ENCODE measurements at places on chromosomes 3 and 15. TPM values are rescaled to one million over a fixed set of nuclear protein-coding genes. Genes with fewer than 3 reads are reported as not detected.

Gene ISLR
- 120 TPM for total RNA-seq

DNA sequence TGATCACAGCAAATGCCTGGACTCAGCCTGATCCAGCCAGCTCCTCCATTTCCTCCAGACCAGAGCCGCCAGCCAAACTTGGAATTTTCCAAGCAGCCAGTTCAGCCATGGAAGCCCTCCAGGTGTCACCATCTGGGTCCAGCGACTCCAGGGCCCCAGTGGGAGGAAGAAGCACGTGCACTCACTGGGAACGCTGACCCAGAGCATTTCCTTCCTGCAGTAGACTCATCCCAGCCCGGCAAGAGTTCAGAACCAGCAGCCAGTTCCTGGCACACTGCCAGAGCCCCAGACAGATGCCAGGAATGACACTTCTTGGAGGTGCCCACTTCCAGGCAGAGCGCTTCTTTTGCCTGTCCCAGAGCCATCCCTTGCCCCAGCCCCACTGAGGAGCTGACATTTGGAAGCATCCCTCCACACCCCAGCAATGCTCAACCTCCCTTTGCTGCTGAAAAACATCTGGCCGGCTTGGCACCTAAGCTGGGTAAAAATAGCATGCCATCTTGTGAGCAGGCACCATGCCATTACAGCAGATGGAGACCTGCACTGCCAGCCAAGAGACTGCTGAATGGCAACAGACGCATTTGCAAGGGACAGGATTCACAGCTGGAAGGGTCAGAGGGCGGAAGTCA is 460.3 kb upstream of the PROK2 start:
- DNase-seq, result no peak

DNA sequence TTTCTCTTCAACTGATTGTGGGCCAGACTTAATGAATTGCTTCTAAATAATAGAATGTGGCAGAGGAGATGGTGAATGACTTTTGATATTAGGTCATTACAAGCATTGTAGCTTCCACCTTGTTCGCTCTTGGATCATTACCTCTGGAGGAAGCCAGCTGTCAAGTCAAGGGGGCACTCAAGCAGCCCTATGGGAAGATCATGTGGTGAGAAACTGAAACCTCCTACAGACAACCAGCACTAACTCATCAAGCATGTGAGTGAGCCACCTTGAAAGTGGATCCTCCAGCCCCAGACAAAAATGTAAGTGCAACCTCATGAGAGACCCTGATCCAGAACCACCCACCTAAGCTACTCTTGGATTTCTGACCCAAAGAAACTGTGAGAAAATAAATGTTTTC is 109.8 kb upstream of the TBC1D5 start:
- no peak for DNase-seq

DNA sequence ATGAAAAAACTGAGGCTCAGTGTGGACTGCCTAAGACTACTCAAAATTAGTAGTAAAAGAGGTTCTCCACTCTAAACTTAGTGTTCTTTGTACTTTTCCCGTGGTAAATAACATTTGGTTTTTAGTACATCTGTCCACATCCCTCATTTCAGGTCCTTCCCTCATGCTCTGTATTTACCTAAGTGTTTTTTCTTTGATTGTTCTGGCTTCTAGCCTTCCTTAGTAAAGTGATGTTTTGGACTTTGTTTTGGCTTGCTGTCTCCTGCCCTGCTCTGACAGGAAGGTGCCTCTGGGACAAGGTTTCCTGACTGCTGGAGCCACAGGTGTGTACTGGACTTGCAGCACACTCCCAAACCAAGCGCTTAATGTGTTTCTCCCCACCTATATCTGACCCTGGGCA is 29.9 kb upstream of the ALDH1A2 start:
- DNase-seq, result no peak

- peak; percentile 68 for DNase-seq
Observed at GRCh38 chr3:182259579-182259978, 533.7 kb upstream of the ATP11B start.

- no peak for DNase-seq
Observed at GRCh38 chr15:57019496-57020160, 101.2 kb downstream of the TCF12 start.

GRCh38 chr3:172591876-172592771 is 68.9 kb upstream of the TNFSF10 start:
- no peak for DNase-seq

DNA sequence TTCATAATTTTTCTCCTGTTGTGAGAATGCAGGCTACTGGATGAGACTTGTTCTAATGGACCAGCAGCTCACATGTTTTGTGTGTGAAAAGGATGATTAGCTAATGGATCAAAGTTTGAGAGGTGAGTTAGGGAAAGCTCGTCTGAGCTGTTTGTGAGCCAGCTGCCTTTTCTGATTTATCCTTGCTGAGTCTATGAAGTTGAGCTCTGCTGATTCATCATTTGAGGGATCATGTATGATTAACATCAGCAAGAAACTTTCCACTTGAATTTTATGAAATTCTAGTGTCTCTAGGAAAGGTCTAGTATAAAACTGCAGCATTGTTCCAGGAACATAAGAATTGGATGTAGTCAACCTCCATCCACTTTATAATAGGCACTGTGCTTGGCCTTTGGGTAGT is 698.7 kb downstream of the NTRK3 start:
- DNase-seq, result no peak

GRCh38 chr3:145952536-145952935 is 208.4 kb downstream of the PLOD2 start:
- no peak for DNase-seq

Gene C2CD4A
- not detected for total RNA-seq

Gene AP3B2
- 2.4 TPM for total RNA-seq

Gene HYAL1
- 19.4 TPM for total RNA-seq

Gene GOLGA8S
- total RNA-seq, result 1.5 TPM

Gene NDUFB5
- total RNA-seq, result 61.8 TPM

DNA sequence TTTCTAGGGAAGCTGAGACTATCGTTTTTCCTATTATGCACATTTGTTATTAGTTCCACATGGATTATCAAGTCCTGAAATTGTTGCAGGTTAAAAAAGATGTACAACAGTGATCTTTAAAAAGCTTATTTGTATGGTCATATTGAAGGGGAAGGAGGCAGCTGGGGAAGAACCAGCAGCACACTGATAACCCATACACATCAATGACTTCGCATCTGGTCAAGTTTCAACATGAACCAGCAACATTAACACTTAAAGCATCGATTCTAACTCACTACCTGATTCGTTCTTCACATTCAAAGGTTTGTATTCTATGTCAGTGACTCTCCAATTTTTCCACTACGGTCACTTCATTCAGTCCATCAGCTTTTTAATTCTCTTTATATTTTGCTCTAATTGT is 56.4 kb downstream of the NCEH1 start:
- no peak for DNase-seq

Gene SOX2
- 12.4 TPM for total RNA-seq

GRCh38 chr3:37502621-37503020 is 328.2 kb upstream of the LRRFIP2 start:
- DNase-seq, result no peak

Gene SLC2A2
- total RNA-seq, result not detected

DNA sequence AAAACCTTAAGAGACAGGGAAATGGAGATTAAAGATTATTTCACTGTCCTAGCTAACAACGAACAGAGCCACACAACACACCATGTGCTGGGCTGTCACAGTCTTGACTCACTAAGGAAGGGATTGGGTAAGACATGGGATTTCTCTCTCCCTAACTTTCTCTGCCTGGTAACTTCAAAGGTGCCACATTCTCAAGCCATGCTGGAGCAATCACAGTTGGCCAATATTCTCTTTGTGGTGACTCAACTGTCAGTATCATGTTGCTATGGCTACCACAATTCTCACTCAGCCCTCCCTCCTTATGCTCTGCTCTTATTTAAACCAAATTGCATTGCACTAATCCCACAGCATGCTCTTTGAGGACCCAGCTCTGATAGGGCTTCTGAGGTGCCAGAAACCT is 74.0 kb downstream of the OXNAD1 start:
- no peak for DNase-seq

Gene OR5K2
- total RNA-seq, result not detected

DNA sequence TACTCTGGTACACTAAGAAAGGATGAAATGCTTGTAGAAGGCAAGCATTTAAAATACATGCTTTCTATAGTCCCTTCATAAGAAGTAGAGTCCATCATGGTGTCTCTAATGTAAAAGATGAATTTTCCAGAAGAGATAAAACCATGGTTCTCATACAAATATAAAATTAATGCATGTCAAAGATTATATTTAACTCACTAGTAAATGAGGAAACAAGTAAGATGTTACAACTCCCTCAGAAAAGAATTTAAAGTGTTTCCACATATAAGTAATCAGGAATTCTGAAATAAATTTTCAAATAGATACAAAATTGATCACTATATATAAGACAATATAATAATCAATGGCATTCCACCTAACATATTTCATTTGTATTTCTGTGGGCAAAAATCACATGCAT is 570.3 kb upstream of the CCDC54 start:
- DNase-seq, result no peak

Gene TLR9
- 1.1 TPM for total RNA-seq

Gene LOXL1
- 16.6 TPM for total RNA-seq

Gene ACAN
- 2.7 TPM for total RNA-seq
